ENCODE measurements at places on chromosomes 13 and 19.

DNA sequence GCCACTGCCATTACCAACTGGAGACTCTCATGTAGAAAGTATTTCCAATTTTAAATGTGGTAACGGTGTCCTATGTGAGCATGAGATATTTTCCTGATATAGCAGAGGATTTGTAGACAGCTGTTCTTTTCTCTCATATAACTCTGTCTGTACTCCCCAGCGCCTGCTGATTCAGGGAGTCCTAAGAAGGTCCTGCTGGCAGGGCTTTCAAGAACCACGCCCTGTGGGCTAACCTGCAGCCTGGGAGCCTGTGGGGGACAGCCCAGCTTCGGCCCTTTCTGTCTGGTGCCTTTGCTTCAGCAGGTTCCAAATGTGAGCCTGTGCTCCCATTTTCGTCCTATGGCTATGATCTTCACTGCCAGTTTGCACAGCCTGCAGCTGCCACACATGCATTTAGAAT, 316.8 kb downstream of the ATP8A2 start:
- DNase-seq: no peak

GRCh38 chr19:40578442-40578908, 1.8 kb downstream of the SHKBP1 start:
- DNase-seq: no peak

DNA sequence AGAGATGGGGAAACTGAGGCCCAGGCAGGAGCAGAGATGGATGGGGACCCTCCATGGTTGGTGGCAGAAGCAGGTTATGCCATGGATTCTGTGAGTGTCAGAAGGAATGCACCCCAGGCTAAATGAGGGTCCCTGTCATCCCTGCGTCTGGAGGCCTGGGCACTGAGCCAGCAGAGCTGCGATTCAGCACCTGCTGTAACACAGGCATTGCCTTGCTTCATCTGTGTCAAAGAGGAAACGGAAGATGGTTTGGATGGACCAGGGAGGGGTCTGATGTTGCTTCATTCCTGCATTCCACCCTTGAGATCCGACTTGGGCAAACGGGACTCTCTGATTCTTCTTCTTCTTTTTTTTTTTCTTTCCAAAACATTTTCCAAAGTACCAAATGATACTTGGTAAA, 1.2 kb downstream of the C5AR1 start:
- DNase-seq: no peak

GRCh38 chr19:1217366-1217765, 11.8 kb downstream of the STK11 start:
- no peak for DNase-seq

DNA sequence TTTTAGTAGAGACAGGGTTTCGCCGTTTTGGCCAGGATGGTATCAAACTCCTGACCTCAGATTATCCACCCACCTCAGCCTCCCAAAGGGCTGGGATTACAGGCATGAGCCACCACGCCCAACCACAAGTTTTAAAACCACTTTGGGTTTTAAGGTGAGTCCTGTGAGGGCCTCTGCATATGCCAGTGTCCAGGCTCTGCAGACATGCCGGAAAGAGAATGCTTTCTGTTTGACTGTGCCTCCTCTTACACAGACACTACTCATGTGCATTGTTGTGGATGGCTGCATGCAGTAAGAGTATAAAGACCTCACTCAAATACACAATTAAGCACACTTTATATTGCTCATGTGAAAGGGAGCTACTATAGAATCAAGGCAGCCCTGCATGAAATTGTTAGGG, 20.8 kb upstream of the SLC25A30 start:
- DNase-seq: no peak

GRCh38 chr19:36113894-36114720, 568 bp downstream of the POLR2I start:
- peak; percentile 24 for DNase-seq

GRCh38 chr19:55635334-55635717, 5.5 kb upstream of the ZNF580 start:
- DNase-seq: no peak

GRCh38 chr19:45473682-45474605, 6.1 kb downstream of the FOSB start:
- no peak for DNase-seq

- no peak for DNase-seq
Observed at GRCh38 chr19:14174883-14175282, 31.1 kb downstream of the ADGRL1 start.

- no peak for DNase-seq
Observed at GRCh38 chr19:7224209-7224686, 70.0 kb downstream of the INSR start.

- no peak for DNase-seq
Observed at GRCh38 chr19:16737911-16738310, 18.3 kb downstream of the NWD1 start.

DNA sequence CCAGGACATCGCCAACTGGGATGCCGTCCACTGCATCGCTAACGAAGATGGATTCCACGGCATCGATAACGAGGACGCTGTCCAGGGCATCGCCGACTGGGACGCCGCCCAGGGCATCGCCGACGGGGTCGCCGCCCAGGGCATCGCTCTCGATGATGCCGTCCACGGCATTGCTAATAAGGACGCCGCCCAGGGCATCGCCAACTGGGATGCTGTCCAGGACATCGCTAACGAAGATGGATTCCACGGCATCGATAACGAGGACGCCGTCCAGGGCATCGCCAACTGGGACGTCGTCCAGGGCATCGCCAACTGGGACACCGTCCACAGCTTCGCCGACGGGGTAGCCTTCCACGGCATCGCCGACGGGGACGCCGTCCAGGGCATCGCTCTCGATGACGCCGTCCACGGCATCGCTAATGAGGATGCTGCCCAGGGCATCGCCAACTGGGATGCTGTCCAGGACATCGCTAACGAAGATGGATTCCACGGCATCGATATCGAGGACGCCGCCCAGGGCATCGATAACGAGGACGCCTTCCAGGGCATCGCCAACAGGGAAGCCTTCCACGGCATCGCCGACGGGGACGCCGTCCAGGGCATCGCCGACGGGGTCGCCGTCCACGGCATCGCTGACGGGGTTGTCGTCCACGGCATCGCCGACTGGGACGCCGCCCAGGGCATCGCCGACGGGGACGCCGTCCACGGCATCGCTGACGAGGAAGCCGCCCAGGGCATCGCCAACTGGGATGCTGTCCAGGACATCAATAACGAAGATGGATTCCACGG, 948.4 kb downstream of the TUBA3C start:
- DNase-seq: no peak

GRCh38 chr13:48449656-48450055, 36.7 kb upstream of the LPAR6 start:
- no peak for DNase-seq

GRCh38 chr13:46620029-46620428, 67.1 kb downstream of the LRCH1 start:
- no peak for DNase-seq

DNA sequence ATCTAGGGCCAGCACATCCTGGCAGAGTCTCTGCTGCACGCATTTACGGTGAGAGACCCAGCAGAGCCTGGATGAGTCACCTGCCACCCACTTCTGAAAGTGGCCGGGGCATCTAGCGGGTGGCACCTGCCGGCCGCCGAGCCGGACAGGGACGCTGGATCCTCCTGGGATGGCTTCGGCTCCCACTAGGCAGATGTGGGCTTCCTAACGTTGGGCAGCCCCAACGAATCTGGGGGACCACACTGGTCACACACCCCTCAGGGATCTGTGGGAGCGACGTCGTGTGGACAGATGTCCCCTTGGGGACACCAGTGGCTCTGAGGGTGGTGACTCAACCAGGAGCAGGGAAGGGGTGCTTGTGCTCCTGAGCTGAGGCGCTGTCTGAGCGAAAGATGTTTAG, 32.2 kb downstream of the TMEM255B start:
- no peak for DNase-seq

- no peak for DNase-seq
Observed at GRCh38 chr19:10124429-10124828, 4.7 kb upstream of the EIF3G start.

DNA sequence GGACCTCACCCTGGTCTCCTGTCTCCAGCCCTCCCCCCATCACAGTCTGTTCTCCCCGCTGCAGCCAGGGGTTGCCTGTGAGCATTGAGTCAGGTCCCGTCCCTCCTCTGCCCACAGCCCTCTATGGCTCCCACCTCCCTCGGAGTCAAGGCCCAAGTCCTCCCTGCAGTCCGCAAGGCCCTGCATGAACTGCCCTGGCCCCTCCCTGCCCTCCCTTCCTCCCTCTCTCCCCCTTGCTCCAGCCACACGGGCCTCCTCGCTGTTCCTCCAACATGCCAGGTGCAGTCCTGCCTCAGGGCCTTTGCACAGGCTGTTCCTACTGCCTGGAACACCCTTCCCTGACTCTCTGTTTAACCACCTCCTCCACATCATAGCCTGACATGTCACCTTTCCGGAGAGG, 2.8 kb downstream of the TINCR start:
- no peak for DNase-seq

- DNase-seq: no peak
Observed at GRCh38 chr13:60583196-60583888, 186.3 kb downstream of the TDRD3 start.

DNA sequence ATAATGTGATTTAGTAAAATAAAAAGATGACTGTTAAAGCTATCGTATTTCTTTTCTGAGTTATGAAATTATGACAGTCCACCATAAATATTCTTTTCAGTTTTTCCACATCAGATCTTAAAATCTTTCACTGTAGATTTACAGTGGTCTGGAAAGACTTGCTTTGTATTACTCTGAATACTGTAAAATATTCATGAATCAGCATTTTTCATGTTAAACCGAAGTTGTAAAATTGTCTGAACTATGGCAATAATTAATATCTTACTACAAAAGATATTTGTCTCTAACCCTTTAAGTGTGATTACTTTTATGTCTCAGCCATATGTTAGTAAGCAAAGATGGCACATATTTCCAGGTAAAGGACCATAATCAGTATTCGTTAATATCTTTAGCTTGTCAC, 1397.2 kb upstream of the PCDH9 start:
- DNase-seq: no peak

GRCh38 chr19:48953990-48954594, 583 bp upstream of the BAX start:
- DNase-seq: no peak

- no peak for DNase-seq
Observed at GRCh38 chr13:109720758-109721184, 65.6 kb downstream of the IRS2 start.

- no peak for DNase-seq
Observed at GRCh38 chr19:7734220-7735203, 2.6 kb upstream of the CLEC4G start.

DNA sequence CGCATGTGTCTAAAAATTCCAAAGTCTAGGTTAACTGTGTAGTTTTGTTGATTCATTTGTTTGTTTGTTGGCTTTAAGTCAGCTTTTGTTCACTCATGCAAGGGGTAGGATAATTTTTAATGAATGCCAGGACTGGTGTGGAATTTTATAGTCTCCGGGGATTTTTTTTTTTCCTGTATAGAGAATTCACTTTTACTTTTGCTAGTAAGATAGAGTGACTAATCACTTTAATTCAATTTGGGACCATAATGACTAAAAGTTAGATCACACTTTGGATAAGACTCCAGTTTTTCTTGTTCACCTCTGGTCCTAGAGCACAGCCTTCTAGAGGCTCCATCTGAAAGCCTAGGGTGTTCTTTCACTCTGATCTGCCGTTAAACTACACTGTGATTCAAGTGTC, 1690.0 kb downstream of the PCDH9 start:
- DNase-seq: no peak

GRCh38 chr13:37029617-37030016, 29.0 kb downstream of the EXOSC8 start:
- DNase-seq: no peak

DNA sequence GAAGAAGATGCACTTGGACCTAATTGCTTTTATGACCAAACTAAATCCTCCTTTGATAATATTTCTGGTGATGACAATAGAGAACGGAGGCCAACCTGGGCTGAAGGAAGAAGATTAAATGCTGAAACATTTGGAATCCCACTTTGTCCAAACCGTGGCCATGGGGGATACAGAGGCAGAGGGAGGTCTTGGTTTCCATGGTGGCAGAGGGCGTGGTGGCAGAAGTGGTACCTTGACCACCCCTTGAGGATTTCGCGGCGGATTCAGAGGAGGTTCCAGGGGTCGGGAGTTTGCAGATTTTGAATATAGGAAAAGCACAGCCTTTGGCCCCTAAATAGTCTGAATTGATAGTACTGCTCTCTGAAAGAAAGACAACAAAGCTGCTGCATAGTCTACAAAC, 7.2 kb upstream of the LILRB3 start:
- DNase-seq: no peak

- peak; percentile 5 for DNase-seq
Observed at GRCh38 chr13:72565893-72566292, 161.5 kb downstream of the MZT1 start.

DNA sequence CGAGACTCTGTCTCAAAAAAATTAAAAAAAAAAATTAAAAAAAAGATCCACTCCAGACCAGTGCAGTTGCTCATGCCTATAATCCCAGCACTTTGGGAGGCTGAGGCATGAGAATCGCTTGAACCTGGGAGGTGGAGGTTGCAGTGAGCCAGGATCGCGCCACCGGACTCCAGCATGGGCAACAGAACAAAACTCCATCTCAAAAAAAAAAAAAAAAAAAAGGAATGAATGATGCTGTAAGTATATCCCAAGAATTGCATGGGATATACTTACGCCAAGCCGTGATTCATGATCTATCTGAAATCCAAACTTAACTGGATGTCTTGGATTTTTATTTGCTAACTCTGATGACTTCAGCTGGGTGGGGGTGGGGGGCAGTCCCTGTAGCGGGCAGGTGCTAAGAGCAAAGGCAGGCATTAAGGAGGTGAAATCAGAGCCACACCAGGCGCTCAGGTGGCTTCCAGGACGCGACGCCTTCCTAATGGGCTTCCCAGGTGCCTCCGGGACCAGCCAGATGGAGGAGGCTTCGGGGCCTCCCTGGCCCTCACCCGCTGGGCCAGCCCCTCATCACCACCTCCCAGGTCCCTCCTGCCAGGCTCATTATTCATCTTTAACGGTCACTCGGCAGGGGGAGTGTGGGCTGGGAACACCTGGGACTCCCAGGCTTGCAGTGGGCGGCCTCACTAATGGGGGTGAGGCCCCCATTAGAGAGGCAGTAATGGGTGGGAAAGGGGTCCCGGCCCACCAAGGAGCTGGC, 11.4 kb upstream of the FUT5 start:
- no peak for DNase-seq

GRCh38 chr19:55641426-55642152, 787 bp downstream of the ZNF580 start:
- no peak for DNase-seq

- DNase-seq: no peak
Observed at GRCh38 chr13:110341445-110342244, 34.6 kb downstream of the COL4A2 start.
